ENCODE measurements at places on chromosomes 5 and 9. TPM values are rescaled to one million over a fixed set of nuclear protein-coding genes. Genes with fewer than 3 reads are reported as not detected.

DNA sequence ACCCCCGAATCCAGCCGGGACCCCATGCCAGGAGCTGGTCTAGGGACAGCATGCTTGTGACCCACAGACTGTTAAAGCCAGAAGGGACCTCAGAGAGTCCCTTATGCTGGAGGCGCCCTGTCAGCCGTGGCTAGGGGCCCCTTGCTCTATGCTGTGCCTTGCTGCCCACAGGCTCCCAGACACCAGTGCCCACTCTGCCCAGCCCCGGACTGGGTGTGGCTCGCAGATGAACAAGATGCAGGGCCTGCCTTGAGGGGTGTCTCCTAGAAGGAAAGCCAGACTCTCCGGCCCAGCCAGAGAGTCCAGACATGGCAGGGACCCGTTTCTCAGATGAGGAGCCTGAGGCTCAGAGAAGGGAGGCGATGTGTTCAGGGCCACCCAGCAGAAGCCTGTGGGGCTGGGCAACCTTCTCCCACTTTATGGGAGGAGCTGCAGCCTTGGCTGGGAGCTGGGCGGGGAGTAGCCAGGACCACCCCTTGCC is 85.7 kb downstream of the LMX1B start:
- no peak for DNase-seq

DNA sequence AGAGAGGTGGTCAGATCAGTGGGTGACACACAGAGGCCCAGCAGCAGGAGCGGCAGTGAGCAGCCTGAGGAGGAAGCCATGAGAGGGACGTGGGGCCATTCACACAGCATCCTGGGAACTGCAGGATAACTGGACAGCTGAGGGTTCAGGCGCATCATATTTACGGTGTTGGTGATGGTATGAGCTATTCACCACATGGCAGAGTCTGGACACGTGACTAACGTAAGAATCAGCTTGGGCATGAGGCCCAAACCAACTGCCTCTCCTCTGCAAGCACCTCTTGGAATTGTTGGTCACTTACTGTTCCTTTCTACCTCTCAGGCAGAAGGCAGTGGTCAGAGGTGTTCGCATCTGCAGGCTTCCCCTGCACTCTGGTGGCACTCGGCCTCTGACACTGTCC is 141.1 kb downstream of the ENTREP1 start:
- DNase-seq = no peak

GRCh38 chr5:43041669-43042175 is 1.6 kb upstream of the ANXA2R start:
- DNase-seq = peak; percentile 78

DNA sequence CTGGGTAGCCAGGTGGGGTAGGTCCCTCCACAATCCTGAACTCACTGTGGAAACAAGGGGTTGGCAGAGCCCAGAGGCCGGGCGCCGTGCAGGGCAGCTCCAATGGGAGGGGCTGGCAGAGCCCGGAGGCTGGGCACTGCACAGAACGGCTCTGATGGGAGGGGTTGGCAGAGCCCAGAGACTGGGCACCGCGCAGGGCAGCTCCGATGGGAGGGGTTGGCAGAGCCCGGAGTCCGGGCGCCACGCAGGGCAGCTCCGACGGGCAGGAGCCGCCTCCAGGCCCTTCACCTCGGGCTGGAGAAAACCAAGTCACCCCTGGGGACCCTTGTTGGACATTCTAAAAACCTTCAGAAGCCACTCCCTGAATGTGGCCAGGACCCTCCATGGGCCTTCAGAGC is 9.3 kb downstream of the NACC2 start:
- no peak for DNase-seq

- no peak for DNase-seq
Measured at GRCh38 chr5:140113180-140113698, 670 bp upstream of the PURA start.

GRCh38 chr5:66680804-66681203 is 84.6 kb downstream of the MAST4 start:
- DNase-seq = no peak

GRCh38 chr5:132870801-132871200 is 2.7 kb upstream of the LEAP2 start:
- no peak for DNase-seq

- no peak for DNase-seq
Measured at GRCh38 chr5:127085796-127086195, 12.5 kb upstream of the C5orf63 start.

GRCh38 chr5:61569353-61569752 is 237.3 kb downstream of the ZSWIM6 start:
- no peak for DNase-seq

GRCh38 chr9:18490641-18491370 is 16.9 kb downstream of the ADAMTSL1 start:
- peak; percentile 99 for DNase-seq

DNA sequence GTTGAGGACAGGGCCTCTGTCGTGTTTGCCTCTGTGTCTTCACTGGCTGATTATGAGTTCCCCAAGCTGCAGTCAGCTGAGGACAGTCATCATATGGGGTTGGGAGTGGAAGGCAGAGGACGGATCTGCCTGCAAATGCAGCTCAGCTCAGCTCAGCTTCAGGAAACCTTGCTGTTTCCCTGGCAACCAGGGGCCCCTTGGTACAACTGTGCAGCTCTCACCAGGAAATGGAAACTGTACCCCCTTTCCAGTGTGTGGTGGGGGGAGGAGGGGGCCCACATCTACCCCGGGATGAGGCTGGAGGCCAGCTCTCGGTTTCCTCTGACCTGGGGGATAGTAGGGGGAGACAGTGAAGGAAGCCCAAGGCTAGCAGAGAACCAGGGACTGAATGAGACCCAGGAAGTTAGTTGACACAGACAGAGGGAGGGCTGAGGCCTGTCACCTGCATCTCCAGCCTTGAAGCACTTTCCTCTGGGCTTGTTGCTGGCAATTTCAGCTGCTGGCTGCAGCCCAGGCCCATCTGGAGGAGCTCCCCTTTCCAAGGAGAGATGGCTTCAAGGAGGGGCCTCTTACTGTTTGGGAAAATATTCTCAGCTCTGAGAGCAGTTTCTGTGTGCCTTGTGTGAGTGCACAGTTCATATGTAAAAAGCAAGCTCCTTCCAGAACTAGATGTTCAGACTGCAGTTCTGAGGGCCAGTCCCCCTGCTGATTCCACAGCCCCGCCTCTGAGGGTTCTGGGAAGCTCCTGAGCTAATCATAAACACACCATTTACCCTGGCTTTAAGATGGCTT is 6.9 kb downstream of the ANXA6 start:
- no peak for DNase-seq

- DNase-seq = no peak
Measured at GRCh38 chr5:52177193-52177592, 610.5 kb upstream of the ITGA1 start.

GRCh38 chr9:76159293-76159926 is 234.8 kb downstream of the RFK start:
- DNase-seq = no peak

DNA sequence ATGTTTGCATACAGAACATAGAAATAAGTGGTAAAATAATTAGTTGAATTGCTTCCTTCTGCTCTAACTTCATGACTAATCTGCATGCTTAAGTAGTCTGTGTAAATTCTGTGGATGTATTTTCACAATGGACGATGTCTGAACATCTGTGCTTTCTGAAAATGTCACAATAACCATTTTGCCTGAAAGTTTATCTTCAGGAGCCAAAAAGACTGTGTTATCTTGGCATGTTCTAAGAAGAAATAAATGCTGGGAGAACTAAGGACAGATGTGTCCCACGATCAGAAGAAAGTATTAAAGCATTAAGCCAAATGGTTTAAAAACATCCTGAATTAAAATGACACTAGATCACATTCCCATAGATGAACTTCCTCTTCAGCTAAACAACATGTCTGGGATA is 397.6 kb downstream of the SPOCK1 start:
- DNase-seq = no peak

DNA sequence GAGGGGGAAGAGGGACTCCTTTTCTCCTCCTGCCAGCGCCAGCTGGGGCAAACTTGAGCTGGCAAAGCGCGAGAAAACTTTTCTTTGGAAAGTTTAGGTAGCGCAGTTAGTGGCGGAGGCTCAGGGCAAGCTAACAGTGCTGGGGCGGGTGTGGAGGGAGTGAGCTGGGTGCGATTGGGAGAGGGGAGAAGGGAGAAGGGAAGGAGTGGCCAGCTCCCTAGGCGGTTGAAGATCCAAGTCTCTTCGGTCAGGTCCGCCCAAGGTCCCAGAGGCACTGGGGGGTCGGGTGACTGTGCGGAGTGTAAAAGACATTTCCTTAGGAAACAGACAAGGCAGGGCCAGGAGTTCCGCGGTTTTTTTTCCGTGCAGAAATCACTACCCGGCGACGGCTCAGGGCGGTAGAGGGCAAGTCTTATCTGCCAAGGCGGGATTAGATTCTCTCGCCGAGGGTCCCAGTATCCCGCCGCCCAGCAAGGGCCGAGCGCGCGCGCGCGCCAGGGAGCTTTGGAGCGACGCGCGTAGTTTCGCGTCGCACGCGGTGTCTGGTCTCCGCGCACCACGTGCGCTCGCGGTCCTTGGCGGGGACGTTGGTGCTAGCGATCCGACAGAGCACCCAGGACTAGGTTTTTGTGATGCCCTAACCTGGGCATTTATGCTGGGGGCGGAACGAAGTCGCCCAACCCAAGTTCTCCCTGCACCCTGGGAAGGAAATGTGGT is 33.6 kb upstream of the NFIB start:
- DNase-seq = peak; percentile 2

DNA sequence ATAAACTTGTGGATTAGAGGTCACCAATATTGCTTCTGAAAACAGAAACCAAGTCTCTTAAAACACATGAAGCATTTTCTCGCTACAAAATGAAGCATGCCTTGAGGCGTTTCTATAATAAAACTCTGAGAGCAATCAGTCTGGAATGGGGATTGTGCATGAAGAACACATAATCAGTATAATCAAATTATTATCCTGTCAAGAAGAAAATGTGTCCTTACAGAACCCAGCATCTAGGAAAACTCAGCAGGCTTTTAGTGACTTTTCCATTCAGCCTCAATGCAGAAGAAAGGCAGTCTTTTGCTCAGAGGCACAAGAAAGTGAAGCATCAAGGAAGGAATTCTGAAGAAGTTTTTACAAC is 121.9 kb downstream of the CDH18 start:
- peak; percentile 45 for DNase-seq

GRCh38 chr5:138972836-138973235 is 97.7 kb upstream of the LRRTM2 start:
- DNase-seq = no peak

- no peak for DNase-seq
Measured at GRCh38 chr5:135739383-135739981, 95.0 kb upstream of the SLC25A48 start.

- no peak for DNase-seq
Measured at GRCh38 chr5:57749396-57749795, 266.8 kb upstream of the ACTBL2 start.

- DNase-seq = no peak
Measured at GRCh38 chr5:139705655-139706587, 57.8 kb downstream of the CXXC5 start.

- DNase-seq = no peak
Measured at GRCh38 chr5:63025679-63026078, 447.1 kb downstream of the LRRC70 start.

GRCh38 chr5:159040181-159040580 is 59.5 kb downstream of the EBF1 start:
- DNase-seq = no peak

- DNase-seq = peak; percentile 47
Measured at GRCh38 chr9:32581512-32582143, 8.7 kb upstream of the NDUFB6 start.

DNA sequence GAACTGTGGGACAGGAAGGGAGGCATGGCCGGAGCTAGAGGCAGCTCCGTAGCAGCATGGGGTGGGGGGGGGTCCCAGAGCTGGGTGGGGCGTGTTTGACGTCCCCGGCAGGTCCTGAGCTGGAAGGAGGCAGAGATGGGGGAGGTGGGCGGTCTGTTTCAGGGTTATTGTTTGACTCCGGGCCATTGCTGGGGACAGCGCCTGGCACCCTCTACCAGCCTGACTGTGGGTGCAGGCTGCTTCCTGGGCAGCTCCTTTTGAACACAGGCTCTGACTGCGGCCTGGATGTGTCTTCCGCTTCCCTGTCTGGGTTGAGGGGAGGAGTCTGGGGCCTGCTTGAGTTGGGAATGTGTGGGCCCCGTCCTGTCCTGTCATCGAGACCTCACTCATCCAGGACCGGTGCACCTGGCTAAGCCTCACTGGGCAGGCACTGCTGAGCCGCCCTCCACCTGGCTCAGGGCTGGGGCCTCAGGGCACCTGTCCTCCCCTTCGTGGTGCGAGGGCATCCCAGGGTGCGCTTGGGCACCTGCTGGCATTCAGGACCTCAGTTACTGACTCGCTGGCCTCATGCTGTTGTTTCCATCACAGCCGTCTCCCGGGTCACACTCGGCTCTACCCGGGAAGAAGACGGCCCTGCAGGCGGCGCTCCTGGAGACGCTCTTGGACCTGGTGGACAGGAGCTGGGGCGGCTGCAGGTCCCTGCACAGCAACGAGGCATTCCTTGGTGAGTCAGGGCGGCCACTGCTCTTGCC is 26.5 kb downstream of the CEP72 start:
- DNase-seq = no peak

DNA sequence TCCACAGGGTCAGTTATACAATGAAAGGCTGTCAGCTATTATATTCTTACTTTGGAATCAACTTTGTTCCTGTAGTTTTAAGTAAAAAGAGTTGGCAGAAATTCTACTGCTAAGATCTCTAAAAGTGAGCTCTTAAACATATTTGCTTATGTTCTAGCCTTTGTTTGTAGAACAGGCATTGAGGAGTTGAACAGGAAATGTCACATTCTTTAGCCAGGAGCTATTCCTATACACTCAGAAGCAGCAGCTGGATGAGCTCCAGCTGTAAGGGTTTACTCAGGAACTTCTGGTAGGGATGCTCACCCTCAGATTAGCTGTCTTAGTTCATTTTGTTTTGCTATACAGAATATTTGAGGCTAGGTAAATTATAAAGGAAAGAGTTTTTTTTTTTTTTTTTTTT is 22.4 kb upstream of the SPINK14 start:
- DNase-seq = peak; percentile 15

DNA sequence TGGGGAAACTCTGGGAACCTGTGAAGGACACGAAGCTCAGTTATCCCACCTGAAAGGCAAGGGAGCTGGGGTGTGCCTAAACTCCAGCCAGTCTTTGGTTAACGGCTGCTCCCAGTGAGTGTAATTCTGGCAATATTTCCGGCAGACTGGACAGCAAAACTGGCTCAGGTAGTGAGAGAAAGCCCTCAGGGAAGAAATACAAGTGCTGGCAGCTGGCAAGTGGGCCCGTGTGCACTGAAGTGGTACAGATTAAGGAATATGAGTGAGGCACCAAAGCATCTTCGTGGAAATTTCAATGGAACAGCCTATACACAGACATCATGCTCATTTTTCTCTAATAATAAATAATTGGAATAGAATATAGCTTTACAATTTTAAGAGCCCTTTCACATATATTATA is 56.2 kb downstream of the ABHD17B start:
- DNase-seq = no peak

The ANKRD20A1 gene
- not detected for total RNA-seq

The SYK gene
- total RNA-seq = not detected

The TOR4A gene
- under 0.01 TPM for total RNA-seq

The STING1 gene
- total RNA-seq = 10.4 TPM

The NSD1 gene
- total RNA-seq = 11.5 TPM

The PCAT7 gene
- 0.36 TPM for total RNA-seq

The TIMD4 gene
- not detected for total RNA-seq

The DIPK1B gene
- not detected for total RNA-seq

The IFNA21 gene
- total RNA-seq = not detected

The CDC25C gene
- 24.4 TPM for total RNA-seq

The ARHGEF37 gene
- total RNA-seq = 0.29 TPM

The SH2D3C gene
- 0.29 TPM for total RNA-seq

The FAT2 gene
- total RNA-seq = not detected
